ENCODE measurements at places on chromosomes 7 and 10.

DNA sequence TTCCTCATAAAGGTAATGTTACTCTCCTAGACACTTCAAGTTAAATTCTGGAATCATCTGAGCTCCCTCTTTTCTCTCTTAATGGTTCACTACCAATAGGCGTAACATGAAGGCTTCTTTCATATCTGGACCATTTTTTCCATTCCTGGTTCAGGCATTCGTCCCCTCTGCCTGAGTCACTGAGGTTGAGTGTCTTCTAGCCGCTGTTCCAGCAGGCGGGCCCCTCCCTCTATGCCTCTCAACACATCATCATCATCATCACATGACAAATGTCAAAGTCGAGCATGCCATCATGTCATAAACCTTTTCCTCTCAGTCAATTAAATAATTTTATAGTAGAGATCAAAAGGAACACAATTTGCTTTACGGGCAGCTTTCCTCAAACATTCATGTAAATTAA lies 168.9 kb upstream of the ASAH2 start:
- DNase-seq: no peak

GRCh38 chr10:74753442-74754211 lies 72.8 kb upstream of the KAT6B start:
- DNase-seq: no peak

- DNase-seq: no peak
These were observed 6.0 kb upstream of the REEP3 start for GRCh38 chr10:63515002-63515763.

- DNase-seq: no peak
These were observed 66.8 kb downstream of the MKI67 start for GRCh38 chr10:128059266-128059981.

- peak; percentile 72 for DNase-seq
These were observed 804 bp downstream of the FRAT1 start for GRCh38 chr10:97319671-97320479.

DNA sequence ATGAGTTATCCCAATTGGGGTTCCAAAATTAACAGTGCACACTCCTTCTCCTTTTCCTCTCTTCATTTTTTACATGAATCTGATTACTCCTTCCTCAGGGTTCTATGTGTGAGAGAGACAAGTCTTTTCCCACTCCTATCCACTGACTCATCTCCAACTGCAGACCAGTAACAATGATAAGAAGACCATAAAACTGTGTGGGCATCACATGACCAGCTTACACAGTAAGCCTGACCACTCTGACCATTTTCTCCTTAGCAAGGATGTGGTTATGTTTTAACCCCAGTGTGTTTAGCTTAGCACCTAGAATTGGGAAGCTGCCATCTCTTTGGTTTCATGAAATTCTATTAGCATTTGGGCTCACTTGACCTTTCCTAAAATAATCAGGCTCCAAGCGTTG lies 145.0 kb upstream of the CALCR start:
- DNase-seq: no peak

- no peak for DNase-seq
These were observed 223.5 kb downstream of the DNAJB6 start for GRCh38 chr7:157560258-157560654.

GRCh38 chr10:93926613-93927012 lies 32.8 kb downstream of the SLC35G1 start:
- no peak for DNase-seq

DNA sequence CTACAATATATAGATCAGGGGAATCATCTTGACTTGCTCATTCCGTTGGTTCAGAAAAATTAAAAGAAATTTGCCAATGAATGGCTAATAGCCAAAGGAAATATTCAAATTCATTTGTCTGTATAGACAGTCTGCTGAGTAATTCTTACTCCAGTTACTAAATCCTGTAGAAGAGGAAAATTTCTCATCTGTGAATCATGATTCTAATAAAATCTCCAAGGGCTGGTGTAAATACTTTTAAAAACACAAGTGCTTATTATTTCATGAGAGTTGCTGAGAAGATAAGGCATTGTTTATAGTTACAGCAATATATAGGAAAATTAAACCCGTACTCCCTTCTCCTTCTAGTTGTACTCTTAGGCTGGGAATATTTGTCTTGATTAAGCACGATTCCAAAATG lies 53.0 kb downstream of the WNT2 start:
- DNase-seq: no peak

GRCh38 chr10:132708441-132708840 lies 77.5 kb downstream of the NKX6-2 start:
- no peak for DNase-seq

DNA sequence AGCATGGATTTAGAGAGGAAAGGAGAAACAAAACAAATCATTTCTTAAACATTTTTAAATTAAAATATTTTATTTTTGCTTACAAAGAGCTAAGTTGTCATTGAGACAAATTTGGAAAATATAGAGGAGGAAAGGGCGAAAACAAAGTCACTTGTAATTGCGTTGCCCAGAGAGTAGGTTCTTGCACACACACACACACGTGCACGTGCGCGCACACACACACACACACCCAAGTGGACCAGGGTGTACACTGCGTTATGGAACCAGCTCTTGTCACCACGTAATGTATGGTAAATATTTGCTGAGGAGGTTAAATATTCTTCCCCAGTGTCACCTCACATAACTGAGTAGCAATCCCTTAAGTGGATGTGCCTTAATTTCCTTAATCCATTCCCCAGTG lies 21.6 kb downstream of the SHH start:
- DNase-seq: no peak

DNA sequence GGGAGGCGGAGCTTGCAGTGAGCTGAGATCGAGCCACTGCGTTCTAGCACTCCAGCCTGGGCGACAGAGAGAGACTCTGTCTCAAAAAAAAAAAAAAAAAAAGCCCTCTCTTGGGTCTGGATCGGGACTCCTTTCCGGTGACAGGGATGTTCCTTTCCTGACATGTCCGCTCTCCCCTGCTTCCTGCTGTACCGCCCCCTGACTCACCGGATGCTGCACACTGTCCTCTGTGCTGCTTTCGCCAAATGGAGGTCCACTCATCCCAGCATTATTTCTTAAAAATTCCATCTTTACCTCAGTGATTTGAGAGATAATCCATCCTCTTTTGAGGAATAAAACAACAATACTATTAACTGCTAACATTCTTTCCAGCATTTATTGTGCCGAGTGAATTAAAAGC lies 113.8 kb upstream of the EEPD1 start:
- no peak for DNase-seq

DNA sequence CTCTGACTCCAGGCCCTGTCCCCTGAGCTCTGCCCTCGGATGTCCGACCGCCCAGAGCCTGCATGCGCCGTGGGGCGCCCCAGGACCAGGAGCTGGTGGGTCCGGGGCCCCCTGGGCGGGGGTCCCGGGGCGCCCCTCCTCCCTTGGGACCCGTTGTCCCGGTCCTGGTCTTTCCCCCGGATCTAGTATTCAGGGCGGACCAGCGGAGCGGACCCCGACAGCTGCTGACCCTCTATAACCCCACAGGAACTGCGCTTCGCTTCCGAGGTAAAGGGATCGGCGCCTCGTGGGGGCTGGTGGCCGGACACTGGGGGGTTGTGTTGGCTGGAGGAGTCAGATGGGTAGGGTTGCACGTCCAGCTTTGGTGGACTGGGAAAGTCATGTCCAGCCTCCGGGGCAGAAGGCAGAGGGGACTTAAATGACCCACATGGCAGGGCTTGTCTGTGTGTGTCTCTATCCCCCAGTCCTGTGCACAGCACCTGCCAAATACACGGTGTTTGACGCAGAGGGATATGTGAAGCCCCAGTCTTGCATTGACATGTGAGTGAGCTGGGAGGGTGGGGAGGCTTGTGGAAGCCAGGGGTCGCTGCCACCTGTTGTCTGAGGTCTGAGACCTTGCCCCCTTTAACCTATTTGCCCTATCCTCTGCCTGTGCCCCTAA lies 520 bp downstream of the MOSPD3 start:
- DNase-seq: no peak

GRCh38 chr7:93043385-93043985 lies 74.3 kb downstream of the SAMD9 start:
- no peak for DNase-seq

GRCh38 chr10:92027141-92027540 lies 103.6 kb downstream of the BTAF1 start:
- DNase-seq: no peak

DNA sequence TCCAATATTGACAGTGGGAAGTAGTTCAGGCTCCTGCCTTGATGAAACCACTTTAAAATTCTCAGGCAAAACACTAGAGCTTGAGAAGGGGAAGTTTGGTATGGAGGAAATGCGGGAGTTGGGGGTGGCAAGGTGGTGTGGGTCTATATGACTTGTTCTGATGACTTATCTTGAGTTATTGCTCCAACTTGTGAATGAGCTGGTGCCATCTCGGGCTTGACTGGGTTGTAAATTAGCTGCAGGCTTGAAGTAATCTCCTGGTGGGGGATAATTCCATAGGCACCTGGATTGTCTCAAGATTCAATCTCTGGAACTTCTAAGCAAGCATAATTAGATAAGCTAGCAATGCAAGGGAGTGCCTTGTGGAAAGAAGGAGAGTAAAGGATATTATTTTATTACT lies 29.0 kb downstream of the MRPL32 start:
- no peak for DNase-seq

- no peak for DNase-seq
These were observed 94.7 kb downstream of the OSBPL3 start for GRCh38 chr7:24885305-24885704.

GRCh38 chr7:76505168-76506080 lies 4.9 kb upstream of the UPK3B start:
- DNase-seq: no peak

- no peak for DNase-seq
These were observed 335.6 kb upstream of the GLI3 start for GRCh38 chr7:42572561-42572960.

GRCh38 chr7:159091480-159092475 lies 52.9 kb downstream of the VIPR2 start:
- no peak for DNase-seq

DNA sequence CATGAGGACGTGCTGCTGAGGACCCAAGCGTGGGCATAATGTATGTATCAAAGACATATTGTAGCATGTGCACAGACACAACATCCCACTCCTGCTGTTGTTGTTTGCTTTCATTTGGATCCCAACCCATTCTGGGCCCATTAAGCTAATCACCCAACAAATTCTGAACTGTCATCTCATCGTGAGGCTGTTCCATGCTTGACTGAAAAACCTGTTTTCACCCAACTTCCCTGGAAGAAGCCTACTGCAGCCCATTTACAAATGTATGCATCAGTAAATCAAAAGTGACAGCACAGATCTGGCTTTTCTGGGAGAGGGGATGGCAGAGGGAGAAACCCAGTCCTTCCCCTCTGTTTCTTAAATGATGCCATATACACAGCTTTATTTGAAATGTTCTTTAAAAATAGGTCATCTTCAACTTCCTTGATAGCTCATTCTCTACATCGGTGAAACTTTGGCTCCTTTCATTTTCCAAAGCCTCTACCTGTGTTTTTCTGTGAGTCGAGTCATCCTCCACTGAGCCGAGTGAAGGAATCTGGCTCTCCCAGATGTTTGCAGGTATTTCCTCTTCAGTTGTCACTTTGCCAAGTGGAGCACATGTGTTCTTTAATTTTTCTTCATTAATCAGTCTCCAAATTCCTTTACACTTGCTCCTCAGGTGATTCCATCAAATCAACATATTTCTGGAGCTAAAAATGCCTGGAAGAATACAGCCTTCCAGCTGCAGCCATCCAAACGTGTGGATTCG lies 151.8 kb downstream of the CHN2 start:
- no peak for DNase-seq

DNA sequence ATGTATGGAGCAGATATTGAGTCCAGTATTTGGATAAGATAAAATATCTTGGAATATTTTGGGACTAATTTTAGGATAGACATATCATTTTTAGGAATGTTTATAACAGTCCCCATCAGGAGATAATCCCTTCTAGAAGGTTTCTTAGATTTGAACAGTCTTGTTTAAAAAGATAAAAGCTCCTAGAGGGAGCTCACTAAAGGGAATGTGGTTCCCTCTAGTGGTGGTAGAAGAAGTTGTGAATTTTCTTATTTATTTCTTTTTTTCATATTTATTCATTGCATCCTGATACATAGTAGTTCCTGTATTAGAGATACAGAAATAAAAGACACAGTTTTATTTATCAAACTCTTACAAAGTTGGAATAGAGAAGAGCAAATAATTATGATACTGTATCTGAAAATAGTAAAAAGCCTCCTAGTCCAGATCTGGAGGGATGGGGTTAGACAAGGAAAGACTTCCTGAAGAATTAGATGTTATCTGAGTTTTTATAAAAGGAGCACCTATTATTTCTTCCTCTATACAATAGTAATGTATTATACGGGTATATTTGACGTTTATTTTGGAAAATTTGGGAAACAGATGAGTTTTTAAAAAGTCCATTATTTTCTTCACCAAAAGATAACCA lies 24.5 kb upstream of the KLF14 start:
- no peak for DNase-seq

DNA sequence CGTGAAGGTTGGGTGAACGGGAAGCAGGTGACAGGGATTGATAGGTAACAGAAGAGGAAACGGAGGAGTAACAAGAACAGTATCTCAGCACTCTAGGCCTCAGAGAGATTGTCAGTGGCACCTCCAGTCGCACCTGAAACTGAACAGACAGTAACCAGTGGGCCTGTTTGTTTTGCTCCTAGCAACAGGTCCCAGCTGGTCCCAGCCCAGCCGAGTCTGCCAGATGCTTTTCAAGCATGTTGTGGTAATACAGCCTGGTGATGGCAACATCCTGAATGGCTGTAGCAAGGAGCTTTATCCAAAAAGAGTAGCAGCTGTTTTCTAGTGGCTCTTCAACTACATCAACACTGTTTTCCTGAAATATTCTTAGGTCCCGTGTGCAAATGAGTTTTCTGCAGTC lies 4.7 kb downstream of the CACNB2 start:
- no peak for DNase-seq

DNA sequence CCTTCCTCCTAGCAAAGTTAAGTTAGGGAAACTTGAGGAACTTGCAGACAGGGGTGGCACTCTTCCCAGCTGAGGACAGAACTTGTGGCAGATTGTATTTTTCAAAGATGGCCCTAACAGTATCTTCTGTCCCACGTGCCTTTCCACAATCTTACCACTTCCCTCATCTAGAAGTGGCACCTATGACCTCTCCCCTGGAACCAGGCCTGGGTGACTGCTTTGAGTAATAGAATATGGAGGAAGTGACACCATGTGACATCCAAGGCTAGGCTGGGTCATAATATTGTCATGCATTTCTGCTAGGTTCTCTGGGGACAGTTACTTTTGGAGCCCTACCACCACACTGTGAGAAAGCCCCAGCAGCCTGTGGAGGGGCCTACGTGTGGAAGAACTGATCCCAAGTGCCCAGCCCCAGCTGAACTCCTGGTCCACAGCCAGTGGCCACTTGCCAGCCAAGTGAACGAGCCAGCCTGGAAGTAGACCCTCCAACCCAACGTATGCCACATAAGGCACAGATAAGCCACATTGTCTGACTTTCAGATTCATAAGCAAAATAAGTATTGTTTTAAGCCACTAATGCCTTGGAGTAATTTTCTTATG lies 193.7 kb downstream of the PTPN20 start:
- DNase-seq: no peak

GRCh38 chr10:126126023-126126422 lies 229.7 kb downstream of the FANK1 start:
- DNase-seq: no peak

DNA sequence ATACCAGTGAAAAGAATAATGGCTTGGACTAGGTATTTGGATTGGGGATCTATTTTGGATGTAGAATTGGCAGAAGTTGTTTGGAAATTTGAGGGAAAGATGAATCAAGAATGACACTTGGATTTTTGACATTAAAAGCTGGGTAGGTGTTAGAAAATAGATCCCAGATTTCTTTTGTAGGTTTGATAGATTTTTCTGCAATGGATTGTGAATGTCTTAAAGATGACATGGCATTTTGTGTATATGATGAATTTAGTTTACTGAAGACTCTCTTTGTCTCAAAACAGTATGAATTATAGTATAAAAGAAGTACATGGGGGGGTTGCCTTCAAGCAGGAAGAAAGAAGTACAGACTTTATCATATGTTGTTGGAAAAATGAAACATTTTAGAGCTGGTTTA lies 75.8 kb downstream of the MPLKIP start:
- DNase-seq: no peak
